Activated B cell treated with CpG ODN at 0.5 μM for 24 hours (primary cell): ENCODE measurements at places on chromosomes 11 and 22. TPM values are rescaled to one million over a fixed set of nuclear protein-coding genes. Genes with fewer than 3 reads are reported as not detected.
A peak's percentile ranks its signal among the peaks of the same experiment; 100 is the strongest.

GRCh38 chr11:18765554-18765953, 26.0 kb downstream of the PTPN5 start:
- DNase-seq, result no peak
- no peaks in the 10 kb centered on the region for H3K36me3 ChIP-seq
- H3K4me1 ChIP-seq, result peaks cover 7% of the 10 kb centered on the region
- H3K4me3 ChIP-seq, result no peak overlapping the region
- H3K27ac ChIP-seq, result no peak overlapping the region
- no peaks in the 10 kb centered on the region for H3K27me3 ChIP-seq

The MYEOV gene
- 0.62 TPM in 1 of 2 replicates, not detected in the other for total RNA-seq

DNA sequence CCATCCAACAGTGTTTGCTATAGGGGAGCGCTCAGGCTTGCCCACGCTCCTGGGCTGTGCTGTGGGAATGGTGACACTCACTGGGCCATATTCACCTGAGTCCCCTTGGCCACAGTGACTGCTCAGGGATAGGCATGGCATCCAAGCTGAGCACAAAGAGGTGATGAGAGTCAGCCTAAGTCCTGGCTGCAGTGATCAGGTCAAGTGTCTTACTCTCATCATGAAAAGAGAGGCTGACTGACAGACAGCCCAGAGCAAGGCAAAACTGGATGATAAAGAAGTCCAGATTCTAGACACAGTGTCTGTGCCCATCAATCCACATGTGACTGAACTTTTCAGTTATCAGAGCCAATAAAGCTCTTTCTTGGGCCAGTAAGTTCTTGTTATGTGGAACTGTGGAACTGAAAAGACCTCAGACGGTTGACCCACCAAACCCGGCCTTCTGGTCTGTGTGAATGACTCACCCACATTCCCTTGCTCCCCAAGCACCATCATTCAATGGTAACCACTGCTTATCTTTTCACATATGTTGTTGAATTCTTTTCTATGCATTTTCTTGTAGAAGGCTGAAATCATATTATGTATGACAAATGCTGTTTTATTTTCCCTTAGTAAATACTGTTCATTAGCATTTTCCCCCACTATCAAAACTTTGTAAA, 43.2 kb upstream of the YPEL1 start:
- no peak overlapping the region for H3K4me3 ChIP-seq
- DNase-seq, result no peak
- no peaks in the 10 kb centered on the region for H3K27me3 ChIP-seq
- H3K4me1 ChIP-seq, result peaks cover 7% of the 10 kb centered on the region
- no peak overlapping the region for H3K27ac ChIP-seq
- peaks cover 51% of the 10 kb centered on the region for H3K36me3 ChIP-seq

GRCh38 chr11:73386016-73386415, 9.8 kb downstream of the RELT start:
- no peaks in the 10 kb centered on the region for H3K27me3 ChIP-seq
- H3K4me1 ChIP-seq, result peaks cover 96% of the 10 kb centered on the region

The RAB39A gene
- total RNA-seq, result 3.6 and 4.1 TPM in 2 replicates

GRCh38 chr22:26330971-26331625, 98.0 kb upstream of the ASPHD2 start:
- H3K27me3 ChIP-seq, result peaks cover 16% of the 10 kb centered on the region
- no peak overlapping the region for H3K4me3 ChIP-seq
- H3K4me1 ChIP-seq, result peaks cover 1% of the 10 kb centered on the region

DNA sequence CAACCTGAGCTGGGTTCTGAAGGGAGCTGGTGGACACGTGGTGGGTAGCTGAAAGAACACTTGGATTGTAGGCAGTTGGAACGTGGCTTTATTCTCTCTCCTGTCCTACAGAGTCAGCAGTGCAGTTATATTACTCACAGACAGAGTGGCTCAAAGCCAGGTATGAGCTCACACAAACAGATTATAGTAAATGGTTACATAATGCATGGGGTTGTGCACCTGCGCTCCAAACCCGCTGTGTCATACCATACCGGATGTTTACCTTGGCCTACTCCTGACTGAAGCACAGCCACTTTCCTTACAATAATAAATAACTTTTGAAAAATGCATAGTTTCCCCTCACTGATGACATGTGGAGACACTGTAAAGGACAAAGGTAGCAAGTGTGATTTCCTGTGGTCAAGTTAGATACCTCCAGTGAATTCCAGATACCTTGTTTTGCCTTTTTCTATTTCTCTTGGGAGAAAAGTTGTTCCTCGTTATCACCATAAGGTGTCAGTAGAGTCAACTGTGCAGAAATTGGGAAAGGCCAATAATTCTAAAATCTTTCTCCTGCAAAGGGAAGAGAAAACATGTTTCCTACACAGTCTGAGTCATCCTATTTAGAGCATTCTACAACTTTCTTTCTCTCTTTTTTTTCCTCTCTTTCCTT, 13.5 kb downstream of the MS4A6A start:
- H3K27ac ChIP-seq, result no peak overlapping the region
- no peaks in the 10 kb centered on the region for H3K36me3 ChIP-seq

DNA sequence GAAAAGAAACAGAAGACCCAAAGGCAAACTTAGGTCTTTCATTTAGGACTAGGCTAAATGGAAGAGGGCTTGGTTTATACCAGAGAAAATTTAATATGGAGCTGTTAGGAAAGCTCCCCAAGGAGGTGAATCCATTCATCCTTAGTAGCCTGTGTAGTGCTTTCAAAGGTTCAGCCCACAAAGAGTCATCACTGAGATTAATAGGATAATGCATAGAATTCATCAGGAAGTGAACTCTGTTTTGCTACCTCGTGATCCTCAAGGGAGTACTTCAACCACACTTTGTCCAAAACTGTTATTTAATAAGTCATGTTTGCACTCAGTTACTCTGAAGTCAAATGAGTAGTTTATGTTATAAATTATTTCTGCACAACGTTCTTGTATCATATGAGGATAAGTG, 43.3 kb upstream of the MMP7 start:
- H3K27me3 ChIP-seq, result no peaks in the 10 kb centered on the region
- H3K4me3 ChIP-seq, result no peak overlapping the region
- no peak overlapping the region for H3K27ac ChIP-seq

- peaks cover 40% of the 10 kb centered on the region for H3K4me1 ChIP-seq
- peak overlapping the region; percentile 50 for H3K27ac ChIP-seq
- H3K36me3 ChIP-seq, result peaks cover 68% of the 10 kb centered on the region
- no peak for DNase-seq
- H3K4me3 ChIP-seq, result no peak overlapping the region
Measured at GRCh38 chr22:20523086-20523983, 15.9 kb downstream of the MED15 start.

The ALKBH3 gene
- total RNA-seq, result 28.3 and 40.5 TPM in 2 replicates

- no peaks in the 10 kb centered on the region for H3K4me1 ChIP-seq
- no peaks in the 10 kb centered on the region for H3K36me3 ChIP-seq
- H3K27me3 ChIP-seq, result peaks cover 9% of the 10 kb centered on the region
- DNase-seq, result no peak
- no peak overlapping the region for H3K4me3 ChIP-seq
- H3K27ac ChIP-seq, result no peak overlapping the region
Measured at GRCh38 chr11:86374069-86374468, 618 bp upstream of the CCDC81 start.

DNA sequence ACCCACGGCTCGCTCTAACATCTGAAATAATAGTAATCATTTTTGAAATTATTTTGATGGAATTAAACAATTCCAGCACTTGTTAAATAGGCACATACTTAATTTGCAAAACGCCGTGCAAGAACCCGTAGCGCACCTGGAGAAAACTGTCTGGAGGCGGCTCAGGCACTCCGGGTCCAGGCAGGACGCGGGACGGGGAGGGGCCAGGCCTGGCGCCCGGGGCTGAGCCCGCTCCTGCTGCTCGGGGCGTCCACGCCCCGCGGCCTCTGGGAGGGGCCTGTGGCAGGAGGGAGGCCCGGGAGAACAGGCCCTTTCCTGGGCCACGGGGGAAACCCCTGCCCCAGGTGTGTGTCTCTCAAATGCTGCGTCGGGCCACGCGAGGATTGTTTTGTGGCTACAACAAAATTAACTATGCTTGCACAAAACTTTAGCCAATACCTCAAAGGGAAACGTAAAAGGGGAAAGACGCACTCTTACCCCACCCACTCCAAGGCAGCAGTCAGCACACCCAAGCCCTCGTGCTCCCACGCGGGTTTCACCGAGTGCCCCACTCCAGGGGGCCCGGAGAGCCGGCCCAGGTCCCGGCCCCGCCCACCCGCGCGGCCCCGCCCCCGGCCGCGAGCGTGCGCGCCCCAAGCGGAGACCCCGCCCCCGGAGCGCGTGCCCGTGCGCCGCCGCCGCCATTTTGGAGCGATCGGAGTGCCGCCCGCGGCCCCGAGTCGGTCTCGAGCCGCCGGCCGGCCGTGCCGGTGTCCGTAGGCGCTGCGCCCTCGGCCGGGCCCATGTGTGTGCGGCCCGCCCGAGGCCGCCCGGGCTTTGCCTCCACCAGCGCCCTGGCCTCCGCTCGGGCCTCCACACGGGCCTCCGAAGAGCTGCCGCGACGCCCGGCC, at the start of gene PPP6R2:
Gene PPP6R2, plus strand, starts transcription at position 677 of the 890 bp plus-strand sequence. CDS start 50,582 bp downstream, outside the sequence.
- H3K4me1 ChIP-seq, result peaks cover 12% of the 10 kb centered on the region
- no peaks in the 10 kb centered on the region for H3K27me3 ChIP-seq
- DNase-seq, result peak; percentile 94
- H3K4me3 ChIP-seq, result peak within 1 kb of the TSS; percentile 83

DNA sequence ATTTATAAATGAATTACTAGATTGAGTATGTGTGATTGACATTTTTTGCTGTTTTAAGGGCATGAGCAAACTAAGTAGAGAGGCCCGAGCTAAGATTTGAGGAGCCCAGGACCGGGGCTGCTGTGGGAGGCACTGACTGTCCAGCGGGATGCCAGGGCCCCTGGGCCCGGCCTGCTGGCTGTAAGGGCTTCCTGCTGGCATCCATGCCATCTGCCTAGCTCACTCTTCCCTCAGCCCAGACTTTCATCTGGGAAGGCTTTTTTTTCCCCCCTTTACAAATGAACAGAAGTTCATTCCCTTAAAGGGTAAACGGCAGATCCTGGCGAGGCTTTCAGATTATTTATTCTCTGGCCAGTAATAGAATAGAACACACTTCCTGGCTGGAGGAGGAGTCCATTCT, 16.0 kb upstream of the TP53I11 start:
- H3K36me3 ChIP-seq, result no peaks in the 10 kb centered on the region
- DNase-seq, result no peak
- H3K4me3 ChIP-seq, result no peak overlapping the region
- peaks cover 2% of the 10 kb centered on the region for H3K4me1 ChIP-seq
- H3K27me3 ChIP-seq, result no peaks in the 10 kb centered on the region

GRCh38 chr22:43437871-43438475, 26.2 kb downstream of the MPPED1 start:
- no peak overlapping the region for H3K27ac ChIP-seq
- no peak overlapping the region for H3K4me3 ChIP-seq
- H3K36me3 ChIP-seq, result no peaks in the 10 kb centered on the region
- H3K27me3 ChIP-seq, result peaks cover 4% of the 10 kb centered on the region

The MMP8 gene
- not detected in 2 replicates for total RNA-seq
